ENCODE measurements at places on chromosomes 16 and 17. TPM values are rescaled to one million over a fixed set of nuclear protein-coding genes. Genes with fewer than 3 reads are reported as not detected.

Gene EFCAB5
- not detected for total RNA-seq

Gene CD300H
- not detected for total RNA-seq

GRCh38 chr17:41548844-41549595 lies 20.9 kb upstream of the KRT19 start:
- peak overlapping the region; percentile 25 for H3K27ac ChIP-seq
- H3K27me3 ChIP-seq: no peaks in the 10 kb centered on the region
- no peaks in the 10 kb centered on the region for H3K36me3 ChIP-seq
- peak; percentile 80 for DNase-seq

GRCh38 chr17:46732754-46733398 lies 85.6 kb downstream of the WNT3 start:
- DNase-seq: no peak
- no peaks in the 10 kb centered on the region for H3K36me3 ChIP-seq
- H3K4me3 ChIP-seq: no peak overlapping the region
- no peaks in the 10 kb centered on the region for H3K27me3 ChIP-seq
- H3K27ac ChIP-seq: no peak overlapping the region

Gene TCAP
- 3,380 TPM for total RNA-seq

DNA sequence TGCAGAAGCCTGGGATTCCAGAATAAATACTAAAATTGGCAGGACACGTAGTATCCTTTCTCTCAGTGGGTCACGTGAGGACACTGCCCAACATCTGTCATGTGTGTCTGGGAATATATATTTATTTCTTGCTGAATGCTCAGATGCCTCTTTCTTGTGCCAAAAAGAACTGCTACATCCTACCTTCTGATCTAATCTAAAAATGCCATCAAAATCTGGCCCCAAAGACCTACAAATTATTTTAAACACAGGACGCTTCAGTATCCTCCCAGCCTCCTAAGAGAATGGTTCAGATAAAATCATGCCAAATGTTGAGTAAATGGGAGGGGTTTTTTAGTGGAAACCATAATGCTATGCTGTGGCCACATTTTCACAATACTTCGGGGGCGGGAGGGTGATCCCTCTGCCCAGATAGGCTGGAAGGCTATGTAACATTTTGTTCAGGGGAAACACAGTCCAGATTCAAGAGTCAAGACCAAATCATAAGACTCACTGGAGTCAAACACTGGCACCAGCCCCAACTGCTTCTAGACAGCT lies 22.9 kb upstream of the CORO6 start:
- H3K4me3 ChIP-seq: no peak overlapping the region
- H3K27me3 ChIP-seq: no peaks in the 10 kb centered on the region
- H3K4me1 ChIP-seq: peaks cover 62% of the 10 kb centered on the region
- H3K27ac ChIP-seq: peak overlapping the region; percentile 86

DNA sequence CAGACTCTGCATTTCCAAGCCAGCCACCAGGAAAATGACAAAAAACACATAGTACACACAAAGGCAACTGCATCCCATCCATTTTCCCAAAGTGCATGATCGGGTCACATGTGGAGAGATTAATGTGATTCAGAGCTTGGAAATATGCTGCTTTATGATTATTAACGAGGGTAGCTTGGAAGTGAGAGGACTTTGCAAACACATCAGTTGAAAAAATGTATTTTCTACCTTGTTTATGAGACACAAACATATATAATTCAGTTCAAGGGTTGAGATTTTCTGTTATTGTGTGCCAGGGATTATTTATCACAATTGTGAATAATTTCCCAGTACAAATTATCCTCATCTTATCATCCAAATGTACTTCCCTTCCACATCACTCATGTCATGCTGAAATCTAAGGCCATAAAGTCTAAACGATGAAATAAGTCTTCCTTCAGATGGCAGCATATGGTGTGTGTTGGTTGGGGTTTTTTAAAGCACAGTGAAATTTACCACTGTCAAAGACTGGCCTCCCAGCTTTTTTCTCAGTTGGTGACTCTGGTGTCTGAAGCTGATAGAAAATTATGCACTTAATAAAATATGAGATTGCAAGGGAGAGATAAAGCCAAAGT lies 104.7 kb upstream of the ADAMTS18 start:
- no peak overlapping the region for H3K27ac ChIP-seq
- no peaks in the 10 kb centered on the region for H3K27me3 ChIP-seq
- H3K4me3 ChIP-seq: no peak overlapping the region
- DNase-seq: no peak

DNA sequence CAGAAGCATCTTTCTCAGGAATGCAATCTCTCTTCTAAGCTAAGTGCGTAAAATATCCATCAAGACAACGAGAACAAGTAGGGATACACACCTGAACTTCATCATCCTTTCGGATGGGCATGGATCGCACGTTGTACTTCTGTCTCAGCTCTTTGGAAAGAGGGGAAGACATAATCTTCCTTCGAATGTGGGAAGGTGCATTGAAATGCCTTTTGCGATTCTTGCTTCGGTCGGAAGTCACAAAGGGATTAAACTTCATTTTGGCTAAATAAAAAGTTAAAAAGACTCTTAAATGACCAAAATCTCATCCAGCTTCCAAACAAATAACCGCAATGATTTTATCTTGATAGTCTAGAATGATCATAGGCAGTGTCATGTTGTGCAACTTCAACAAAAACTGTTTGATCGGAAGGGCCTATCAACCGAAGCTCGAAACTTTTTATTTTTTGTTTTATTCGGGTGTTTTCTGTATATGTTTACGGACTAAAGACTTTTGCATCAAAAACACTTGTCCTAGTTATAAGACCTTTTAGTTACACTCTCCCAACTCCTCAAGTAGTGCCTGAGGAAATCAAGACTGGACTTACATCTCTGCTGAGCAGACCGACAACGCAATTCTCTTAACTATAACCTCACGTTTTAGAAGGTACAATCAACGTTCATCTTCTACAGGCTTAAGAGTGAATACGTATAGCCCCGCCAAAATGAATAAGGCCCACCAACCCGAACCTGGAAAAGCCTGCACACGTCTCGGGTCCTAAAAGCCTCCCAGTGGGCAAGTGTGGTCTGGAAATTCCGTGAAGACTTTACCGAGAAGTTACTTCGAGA lies 727 bp downstream of the RPL26 start:
- peak overlapping the region; percentile 69 for H3K4me3 ChIP-seq
- DNase-seq: no peak
- H3K27ac ChIP-seq: peak overlapping the region; percentile 88
- peaks cover 47% of the 10 kb centered on the region for H3K36me3 ChIP-seq

DNA sequence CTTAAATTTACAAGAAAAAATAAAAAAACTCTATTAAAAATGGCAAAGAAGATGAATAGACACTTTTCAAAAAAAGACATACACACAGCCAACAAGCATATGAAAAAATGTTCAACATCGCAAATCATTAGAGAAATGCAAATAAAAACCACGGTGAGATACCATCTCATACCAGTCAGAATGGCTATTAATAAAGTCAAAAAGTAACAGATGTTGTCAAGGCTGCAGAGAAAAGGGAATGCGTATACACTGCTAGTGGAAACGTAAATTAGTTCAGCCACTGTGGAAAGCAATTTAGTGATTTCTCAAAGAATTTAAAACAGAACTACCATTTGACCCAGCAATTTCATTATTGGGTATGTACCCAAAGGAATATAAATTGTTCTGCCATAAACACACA lies 31.4 kb downstream of the CAPNS2 start:
- H3K4me1 ChIP-seq: no peaks in the 10 kb centered on the region
- no peaks in the 10 kb centered on the region for H3K27me3 ChIP-seq
- no peak overlapping the region for H3K4me3 ChIP-seq
